ENCODE measurements at places on chromosomes 5 and 9. TPM values are rescaled to one million over a fixed set of nuclear protein-coding genes. Genes with fewer than 3 reads are reported as not detected.

- H3K4me3 ChIP-seq = no peak overlapping the region
- H3K36me3 ChIP-seq = no peaks in the 10 kb centered on the region
- no peaks in the 10 kb centered on the region for H3K27me3 ChIP-seq
- no peak for DNase-seq
These were observed 571.0 kb downstream of the PTPRD start for GRCh38 chr9:10041726-10042229.

Gene SV2C
- total RNA-seq = not detected

GRCh38 chr5:73764996-73765395 lies 139.0 kb downstream of the ARHGEF28 start:
- H3K36me3 ChIP-seq = no peaks in the 10 kb centered on the region
- H3K4me1 ChIP-seq = no peaks in the 10 kb centered on the region
- H3K27me3 ChIP-seq = no peaks in the 10 kb centered on the region
- H3K27ac ChIP-seq = no peak overlapping the region
- H3K4me3 ChIP-seq = no peak overlapping the region
- no peak for DNase-seq

DNA sequence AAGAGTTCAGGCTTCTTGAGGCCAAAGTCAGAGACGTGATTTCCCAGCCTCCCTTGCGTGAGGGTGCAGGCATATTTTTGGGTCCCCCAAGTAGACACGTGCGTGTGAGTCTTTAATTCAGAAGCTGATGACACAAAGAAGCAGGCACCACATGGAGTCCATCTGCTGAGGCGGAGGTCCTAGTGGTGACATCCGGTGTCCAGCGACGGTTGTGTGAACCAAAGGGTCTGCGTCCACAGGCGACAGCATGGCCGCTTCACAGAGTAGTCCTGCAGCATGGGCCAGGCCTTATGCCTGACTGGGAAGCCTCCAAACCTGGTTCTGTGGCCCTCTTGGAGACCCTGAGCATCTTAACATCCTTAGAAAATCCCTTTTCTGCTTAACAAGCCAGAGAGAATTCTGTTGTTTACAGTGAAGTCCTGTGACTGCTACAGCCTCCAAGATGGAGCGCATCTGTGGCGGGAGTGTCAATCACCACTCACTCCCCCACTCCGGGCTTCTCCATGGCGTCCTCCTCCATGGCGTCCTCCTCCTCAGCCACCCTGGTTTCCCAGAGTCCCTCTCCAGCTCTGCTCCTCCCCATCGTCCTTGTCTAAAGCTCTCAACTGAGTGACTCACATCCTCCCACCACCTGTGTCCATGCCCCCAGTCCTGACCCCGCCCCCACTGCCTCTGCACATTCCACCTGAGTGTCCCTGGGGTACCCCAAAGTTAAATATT lies 133.8 kb downstream of the PAX5 start:
- no peak overlapping the region for H3K27ac ChIP-seq
- H3K4me1 ChIP-seq = no peaks in the 10 kb centered on the region
- no peaks in the 10 kb centered on the region for H3K36me3 ChIP-seq
- H3K4me3 ChIP-seq = no peak overlapping the region
- no peaks in the 10 kb centered on the region for H3K27me3 ChIP-seq

DNA sequence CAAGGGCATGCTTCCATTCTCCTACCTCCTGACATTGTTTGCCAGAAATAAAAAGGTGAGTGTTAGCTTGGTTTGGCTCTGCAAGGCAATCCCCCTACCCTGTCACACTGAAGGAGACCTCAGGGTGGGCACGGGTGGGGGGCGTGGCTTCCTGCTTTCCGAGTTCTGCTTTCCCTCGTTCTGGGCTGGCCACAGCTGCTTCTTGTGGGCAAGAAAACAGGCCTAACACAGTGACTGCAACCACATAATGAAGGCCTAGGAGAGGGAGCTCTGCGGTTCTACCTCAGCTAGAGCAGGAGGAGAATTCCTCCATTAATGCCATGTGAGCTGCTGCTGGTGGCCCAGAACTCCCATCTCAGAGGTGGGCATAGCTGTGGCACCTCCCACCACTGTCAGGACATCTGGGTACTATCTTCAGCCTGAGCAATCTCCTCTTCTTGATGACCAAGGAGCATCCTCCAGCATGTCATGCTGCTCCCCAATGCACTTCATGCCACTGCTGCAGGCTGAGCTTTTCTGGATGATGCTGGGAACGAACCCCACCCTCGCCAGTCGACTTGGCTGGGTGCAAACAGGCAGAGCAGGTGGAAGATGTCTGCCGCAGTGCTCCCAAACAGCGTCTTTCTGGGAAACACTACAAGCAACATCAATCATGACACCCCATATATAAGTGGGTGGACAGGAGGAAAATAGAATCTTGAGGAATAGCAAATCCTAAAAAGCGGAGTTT lies 139.5 kb upstream of the RAPGEF1 start:
- DNase-seq = no peak
- H3K4me3 ChIP-seq = no peak overlapping the region
- no peaks in the 10 kb centered on the region for H3K36me3 ChIP-seq
- no peak overlapping the region for H3K27ac ChIP-seq
- no peaks in the 10 kb centered on the region for H3K4me1 ChIP-seq
